Ecto neural progenitor cell (in vitro differentiated cells): ENCODE measurements at places on chromosomes 3 and 15.

GRCh38 chr3:184953401-184953800 is 141.4 kb downstream of the VPS8 start:
- DNase-seq: no peak

DNA sequence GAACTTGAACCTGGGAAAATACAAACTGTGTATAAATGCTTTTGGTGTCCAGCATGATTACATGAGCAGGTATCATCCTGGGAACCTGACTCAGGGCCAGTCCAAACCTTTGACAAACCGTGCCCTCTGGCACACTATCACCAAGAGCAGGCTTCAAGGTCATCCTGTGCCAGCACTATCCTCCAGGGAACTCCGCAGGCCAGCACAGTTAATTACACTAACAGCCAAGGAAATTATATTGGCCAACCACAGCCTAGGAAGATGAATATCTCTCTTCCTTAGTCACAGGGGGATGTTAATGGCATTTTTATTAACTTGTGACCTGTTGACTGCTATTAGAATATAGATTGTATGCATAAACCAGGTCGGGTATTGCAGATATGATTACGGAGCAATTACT is 262.0 kb downstream of the TUSC7 start:
- DNase-seq: no peak

GRCh38 chr3:182618981-182619591 is 174.2 kb upstream of the ATP11B start:
- no peak for DNase-seq

GRCh38 chr3:120416868-120417267 is 33.9 kb downstream of the FSTL1 start:
- DNase-seq: no peak
